ENCODE measurements at places on chromosomes 1 and 21.

DNA sequence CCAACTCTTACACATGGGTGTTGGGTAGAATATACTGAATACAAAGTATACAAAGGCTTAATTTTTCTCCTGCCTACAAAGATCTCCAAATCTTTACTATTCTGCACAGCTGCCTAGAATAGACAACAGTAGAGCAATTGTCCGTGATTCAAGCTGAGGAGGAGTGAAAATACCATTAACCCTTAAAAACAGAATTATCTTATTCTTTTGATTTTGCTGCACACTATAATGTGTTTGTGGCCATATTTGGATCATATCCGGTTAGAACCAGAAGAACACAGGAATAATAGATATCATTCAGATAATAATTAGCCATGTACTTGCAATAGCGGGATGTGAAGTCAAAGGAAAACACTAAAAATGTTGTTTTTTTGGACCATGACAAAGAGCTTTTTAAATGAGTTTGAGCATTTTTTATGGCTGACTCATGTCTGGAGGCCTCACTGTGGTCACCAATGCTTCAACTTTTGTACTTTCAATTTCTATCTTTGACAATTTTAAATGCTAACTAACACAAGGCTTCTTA is 197.6 kb upstream of the FOXD3 start:
- no peak for DNase-seq

DNA sequence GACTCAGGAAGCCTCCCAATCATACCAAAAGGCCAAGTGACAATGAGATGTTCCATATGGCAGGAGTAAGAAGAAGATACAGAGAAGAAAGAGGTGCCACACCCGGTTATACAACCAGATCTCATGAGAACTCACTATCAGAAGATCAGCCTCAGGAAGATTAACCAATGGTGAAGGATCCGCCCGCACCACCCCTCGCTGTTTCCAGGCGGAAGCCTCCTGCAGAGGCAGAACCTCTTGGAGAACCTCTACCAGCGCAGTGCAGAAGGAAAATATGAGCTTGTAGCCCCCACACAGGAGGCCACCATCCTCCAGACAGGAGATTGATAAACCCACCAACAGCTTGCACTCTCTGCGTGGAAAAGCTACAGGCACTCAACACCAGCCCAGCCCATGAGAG is 245.1 kb downstream of the POTED start:
- no peak for DNase-seq

DNA sequence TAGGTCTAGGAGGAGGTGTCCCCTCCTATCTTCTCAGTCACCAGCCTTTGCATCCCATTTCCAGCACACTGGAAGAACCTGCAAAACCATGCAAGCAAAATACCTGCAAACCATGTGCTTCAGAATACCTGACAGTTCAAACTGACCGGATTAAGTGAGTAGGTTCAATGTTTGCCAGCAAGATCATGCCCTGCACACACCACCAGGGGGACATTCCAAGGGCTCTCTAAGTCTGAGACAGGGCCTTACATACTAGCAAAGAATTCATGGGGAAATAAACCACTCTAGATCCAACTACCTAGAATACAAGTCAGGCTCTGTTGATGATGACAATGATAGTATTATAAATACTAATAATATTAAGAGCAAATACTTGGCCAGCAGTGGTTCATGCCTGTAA is 27.6 kb downstream of the INPP5B start:
- DNase-seq = no peak

GRCh38 chr1:201295861-201296260 is 12.6 kb downstream of the PKP1 start:
- no peak for DNase-seq

DNA sequence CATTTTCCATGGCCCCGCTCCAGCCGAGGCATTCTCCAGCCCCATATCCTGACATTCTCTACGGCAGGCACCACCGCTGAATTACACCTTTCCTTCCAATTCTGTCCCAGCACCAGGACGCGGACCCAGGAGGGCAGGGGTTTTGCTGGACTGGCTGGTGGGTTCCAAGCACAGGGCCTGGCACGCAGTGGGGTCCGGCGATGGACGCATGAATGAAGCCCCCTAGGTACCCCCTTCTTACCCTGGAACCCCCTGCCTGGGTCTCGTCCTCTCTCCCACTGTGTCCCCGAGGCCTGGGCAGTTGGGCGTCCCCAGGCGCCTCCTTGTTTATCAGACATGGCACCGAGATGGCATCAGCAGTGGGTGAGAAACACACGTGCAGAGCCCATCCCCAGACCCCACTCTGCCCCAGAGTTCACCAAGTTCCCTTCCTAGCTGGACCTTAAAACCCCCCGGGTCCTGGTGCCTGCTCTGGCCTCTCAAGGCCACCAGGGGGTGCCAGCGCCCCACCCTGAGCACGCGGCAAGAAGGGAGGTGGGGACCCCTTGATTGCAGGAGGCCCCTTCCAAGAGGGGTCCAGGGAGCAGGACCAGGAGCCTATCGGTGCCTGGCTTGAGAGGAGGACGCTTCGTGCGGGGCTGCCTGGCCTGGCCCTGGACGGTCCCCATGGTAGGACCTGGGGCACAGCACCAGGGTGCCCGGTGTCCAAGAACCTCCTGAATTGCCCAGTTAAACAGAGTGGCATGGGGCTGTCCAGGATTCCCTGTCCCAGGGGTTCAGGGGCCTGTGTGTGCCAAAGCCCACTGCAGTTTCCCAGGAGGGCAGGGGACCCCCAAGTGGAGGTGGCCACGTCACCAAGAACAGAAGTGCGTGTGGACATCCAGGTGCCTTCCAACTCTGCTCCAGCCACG is 46.1 kb downstream of the MEGF6 start:
- peak; percentile 6 for DNase-seq

DNA sequence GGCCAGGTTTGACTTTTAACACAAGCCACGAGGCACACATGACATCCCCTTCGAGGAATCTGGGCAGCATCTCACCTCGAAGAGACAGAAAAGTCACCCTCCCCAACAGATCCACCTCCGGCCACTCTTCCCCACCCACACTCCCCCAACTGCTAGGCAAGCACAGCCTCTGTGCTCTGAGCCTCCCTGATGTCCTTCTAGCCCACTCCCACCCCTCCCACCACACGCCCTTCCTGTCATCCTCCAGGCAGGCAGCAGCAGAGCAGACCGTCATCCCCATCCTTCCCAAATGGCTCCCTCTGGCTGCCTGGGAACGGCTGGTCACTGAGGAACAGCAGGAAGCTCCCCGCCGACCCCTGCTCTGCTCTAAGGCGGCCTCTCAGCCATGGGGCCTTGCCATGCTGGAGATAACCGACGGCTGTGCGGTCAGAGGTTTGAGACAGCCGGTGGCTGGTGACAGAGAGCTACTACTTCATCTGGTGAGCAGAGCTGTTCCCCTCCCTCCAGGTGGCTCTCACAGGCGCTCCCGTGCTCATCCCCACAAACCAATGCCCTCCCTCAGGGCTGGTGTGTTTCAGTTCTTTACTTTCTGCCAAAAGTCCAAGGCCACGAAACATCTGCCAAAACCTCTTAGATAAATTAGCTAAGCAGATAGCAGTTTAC is 25.6 kb downstream of the NPHP4 start:
- no peak for DNase-seq

DNA sequence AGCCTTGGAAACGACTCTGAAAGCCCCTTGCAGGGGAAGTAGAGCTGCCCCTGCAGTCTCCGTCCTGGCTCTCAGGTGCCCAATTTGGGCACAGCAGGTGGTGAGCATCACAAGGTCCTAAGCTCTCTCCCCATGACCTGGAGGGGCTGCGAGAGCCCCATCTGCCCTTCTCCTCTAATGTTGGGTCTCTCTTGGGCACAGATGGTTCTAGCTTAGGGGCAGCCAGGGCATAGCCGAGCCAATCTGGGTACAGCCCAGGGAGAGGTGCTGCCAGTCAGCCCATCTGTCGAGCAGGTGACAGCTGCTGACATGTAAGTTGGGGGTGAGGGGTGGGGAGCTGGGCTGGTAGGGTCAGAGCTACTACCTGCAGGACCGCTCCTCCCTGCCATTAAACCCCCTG is 50.7 kb downstream of the SYT2 start:
- no peak for DNase-seq

DNA sequence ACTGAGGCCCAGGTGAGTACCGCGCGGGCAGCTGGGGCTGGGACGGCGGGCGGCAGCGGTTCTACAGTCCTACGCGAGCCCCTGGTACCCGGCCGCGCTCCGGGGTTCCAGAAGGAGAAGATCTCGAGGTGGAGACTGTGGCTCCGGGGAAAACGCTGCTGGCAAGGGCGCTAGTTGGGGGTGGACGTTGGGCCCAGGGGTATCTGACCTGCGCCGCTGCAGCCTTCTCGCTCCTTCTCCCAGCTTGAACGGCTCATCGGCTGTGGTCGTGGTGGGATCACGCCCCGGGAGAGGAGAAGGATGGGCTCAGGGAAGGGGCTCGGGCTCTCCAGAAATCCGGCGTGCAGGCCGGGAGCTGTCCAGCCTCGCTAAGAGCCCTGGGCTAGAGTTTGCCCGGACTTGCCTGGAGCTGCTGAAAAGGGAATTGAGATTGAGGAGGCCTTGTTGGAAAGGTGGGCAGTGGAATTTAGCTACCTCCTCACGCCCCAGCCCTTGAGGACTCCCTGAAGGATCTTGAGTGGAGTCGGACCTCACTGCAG is 1.1 kb upstream of the POU3F1 start:
- DNase-seq = no peak

GRCh38 chr1:14082331-14082730 is 382.3 kb downstream of the PRDM2 start:
- no peak for DNase-seq

DNA sequence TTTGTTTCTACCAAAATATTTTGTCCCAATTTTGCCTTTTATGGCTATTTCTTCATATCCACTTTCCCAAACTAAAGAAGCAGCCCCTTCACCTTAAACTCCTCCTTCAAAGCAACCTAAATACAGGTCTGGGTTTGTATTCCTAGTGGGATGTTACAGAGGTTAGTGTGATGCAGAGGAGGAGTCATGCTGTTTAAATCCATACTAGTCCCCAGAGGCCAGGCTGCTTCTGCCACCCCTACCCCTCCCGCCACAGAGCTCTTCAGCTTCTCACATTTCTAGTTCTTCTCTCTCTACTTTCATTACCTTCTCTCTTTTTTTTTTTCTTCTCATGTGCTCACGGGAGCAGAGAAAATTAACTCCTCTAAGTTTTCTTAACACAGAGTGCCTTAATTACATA is 29.3 kb downstream of the SELL start:
- no peak for DNase-seq

DNA sequence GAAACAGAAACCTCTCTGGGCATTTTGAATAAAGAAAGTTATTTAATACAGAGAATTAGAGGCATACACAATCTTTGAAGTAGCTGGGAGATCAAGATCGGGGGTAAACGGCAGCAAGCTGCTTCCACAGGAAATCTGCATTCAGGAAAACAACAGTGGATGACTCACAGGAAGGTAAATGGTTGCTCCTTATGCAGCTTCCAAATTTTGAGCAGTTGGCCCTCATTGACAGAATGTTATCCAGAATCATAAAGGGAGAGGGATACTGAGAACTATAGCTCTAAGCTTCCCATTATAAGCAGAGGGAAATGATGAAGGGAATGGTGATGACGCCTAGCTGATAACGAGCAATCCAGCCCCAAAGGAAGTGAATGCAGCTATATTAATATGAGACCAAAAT is 28.6 kb downstream of the ZMYND12 start:
- DNase-seq = no peak

GRCh38 chr1:203915811-203916210 is 54.4 kb downstream of the SNRPE start:
- no peak for DNase-seq

GRCh38 chr1:64309431-64309831 is 106.0 kb downstream of the UBE2U start:
- DNase-seq = no peak

GRCh38 chr1:39220891-39221870 is 16.7 kb downstream of the MACF1 start:
- DNase-seq = no peak

DNA sequence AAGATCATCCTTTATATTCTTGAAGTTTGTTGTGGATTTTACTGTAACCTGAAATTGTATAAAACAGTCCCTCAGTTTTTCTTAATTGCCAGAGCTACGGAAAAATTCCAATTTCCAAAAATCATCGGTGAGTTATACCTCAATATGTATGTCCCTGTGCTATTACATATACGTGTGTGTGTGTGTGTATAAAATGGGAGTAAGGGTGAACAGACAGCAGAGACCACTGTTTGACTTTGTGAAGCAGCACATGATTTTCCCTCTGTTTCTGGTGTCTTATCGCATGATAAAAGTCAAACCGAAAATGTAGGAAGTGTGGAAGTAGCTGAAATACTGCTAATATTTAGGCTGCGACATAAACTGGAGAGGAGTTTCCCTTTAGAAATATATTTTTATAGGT is 1.2 kb downstream of the OR2T1 start:
- DNase-seq = no peak

GRCh38 chr1:232788235-232788872 is 16.9 kb upstream of the MAP10 start:
- no peak for DNase-seq

GRCh38 chr1:210250665-210250997 is 18.0 kb downstream of the SERTAD4 start:
- DNase-seq = peak; percentile 84

DNA sequence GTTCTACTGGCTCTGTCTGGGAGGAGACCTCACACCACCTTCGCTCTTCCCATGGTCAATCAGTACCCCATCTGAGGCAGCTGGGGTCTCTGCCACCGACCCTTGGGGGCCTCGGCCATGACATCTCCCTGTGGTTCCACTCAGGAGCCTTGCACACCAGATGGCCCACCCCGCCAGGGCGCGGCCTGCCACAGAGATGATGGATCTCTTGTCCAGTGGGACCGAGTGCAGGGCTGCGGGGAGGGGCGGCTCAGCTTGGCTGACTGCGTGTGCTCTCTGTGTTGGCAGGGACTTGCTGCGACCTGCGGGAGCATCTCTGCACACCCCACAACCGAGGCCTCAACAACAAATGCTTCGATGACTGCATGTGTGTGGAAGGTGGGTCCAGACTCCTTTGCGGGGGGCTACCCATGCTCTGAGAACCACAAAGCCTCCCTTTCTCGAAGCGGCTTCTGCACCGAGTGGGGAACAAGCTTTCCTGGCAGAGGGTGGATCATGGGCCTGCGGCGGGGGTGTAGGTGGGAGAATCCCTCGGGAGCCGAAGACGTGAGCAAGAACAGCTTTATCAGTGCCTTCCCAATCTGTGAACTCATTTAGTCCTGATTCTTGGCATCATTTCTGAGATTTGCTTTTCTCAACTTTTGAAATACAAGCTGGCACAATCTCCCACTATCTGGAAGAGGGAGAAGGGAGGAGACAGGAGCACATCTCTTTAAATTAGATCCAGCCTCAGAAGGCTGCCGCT is 20.9 kb upstream of the AGTRAP start:
- DNase-seq = no peak

GRCh38 chr1:32768110-32768850 is 48.9 kb downstream of the YARS1 start:
- DNase-seq = no peak

GRCh38 chr1:66444438-66445265 is 89.3 kb upstream of the SGIP1 start:
- DNase-seq = no peak

DNA sequence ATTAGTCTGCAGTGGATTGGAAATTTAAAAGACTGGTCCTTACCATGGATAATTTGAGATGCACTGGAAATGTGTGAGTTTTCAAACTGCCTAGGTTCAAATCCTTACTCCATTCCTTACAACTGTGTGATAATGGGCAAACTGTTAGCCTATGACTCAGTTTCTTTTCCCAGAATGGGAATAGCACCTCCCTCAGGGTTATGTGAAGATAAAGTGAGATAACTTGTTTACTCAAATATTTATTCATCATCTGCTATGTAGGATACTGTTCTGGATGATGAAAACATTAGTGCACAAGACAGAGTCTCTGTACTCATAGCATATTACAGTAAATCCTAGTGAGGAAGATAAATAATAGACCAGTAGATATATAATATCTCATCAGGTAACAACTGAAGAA is 28.6 kb downstream of the LRIG2 start:
- DNase-seq = no peak

Measured in NCI-H2227 treated with DMSO at 0.1 percent for 48 hours (cell line).